ENCODE measurements at places on chromosomes 3 and 15.
A peak's percentile ranks its signal among the peaks of the same experiment; 100 is the strongest.

- DNase-seq = no peak
These were observed 6.6 kb downstream of the CBLB start for GRCh38 chr3:105862217-105862616.

- DNase-seq = peak; percentile 75
These were observed 42.7 kb upstream of the PRICKLE2 start for GRCh38 chr3:64267721-64268604.

DNA sequence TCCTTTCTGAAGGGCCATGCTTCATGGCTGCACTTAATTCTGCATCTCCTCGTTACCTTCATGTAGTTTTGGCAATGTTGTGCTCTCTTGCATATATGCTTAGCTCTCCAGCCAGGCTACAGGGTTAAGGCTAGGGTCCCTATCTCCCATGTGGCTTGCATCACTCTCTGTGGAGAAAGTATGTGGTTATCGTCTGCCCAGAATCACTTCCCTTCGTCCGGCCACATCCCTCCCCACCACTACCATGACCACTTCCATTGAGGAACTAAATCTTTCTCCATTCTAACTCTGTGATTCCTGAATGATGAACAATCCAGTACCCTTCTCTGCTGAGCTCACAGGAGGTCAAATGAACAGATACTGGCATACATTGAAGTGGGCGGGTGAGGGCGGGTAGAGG is 34.0 kb downstream of the WWTR1 start:
- DNase-seq = no peak

DNA sequence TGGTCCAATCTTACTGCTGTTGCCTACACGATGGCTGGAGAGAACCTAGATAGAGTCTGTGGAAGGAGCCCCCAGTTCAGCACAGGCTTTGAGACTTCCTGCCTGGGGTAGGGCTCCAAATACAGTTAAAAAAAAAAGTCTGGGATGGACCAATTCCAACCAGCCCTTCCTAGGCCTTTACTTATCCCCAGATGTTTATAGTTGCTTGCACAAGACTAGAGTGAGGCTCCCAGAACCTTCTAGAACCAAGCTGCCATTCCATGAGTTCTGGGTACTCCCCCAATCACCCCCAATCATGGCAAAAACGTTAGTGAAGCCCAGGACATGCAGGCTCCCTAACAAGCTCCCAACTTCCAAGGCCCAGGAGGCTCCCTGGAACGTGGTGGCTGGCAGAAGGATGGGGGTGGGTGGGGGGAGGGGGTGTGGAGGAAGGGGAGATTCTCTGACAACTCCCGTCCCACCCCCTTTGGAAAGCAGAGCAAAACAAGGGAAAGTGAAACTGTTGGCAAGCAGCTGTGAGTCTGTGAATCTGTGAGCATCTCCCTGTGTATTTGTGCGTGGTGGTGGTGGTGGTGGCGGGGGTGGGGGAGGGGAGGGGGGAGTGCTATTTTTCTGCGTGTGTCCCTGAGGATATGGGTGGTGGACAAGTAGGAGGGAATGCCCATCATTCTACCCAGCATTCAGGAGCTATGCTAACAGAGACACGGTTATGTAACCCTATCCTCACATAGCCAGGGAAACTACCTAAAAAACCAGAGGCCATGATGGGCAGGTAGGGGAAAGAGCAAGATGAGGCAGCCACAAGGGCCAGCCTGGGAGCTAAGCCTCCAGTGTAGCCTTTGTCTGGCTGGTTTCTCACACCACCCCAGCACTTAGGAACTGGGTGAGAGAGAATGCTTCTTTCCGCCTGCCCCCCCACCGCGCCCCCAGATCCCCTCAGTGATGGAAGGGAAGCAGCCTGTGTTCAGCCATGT is 2.0 kb downstream of the MST1R start:
- no peak for DNase-seq

DNA sequence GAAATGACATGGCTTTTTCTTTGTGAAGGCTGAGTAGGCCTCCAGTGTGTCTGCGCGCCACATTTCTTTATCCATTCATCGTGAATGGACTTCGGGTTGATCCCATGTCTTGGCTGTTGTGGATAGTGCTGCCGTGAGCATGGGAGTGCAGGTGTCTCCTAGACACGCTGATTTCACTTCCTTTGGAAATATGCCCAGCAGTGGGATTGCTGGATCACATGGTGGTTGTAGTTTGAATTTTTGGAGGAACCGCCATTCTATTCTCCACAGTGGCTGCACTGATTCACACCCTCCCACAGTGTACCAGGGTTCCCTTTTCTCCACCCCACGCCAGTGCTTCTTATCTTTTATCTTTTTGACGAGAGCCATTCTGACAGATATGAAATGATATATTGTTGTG is 171.7 kb downstream of the NSMCE3 start:
- DNase-seq = peak; percentile 7

GRCh38 chr3:127747066-127747465 is 74.3 kb downstream of the ABTB1 start:
- DNase-seq = peak; percentile 20

- peak; percentile 80 for DNase-seq
These were observed 842 bp downstream of the PCCB start for GRCh38 chr3:136250903-136251460.

GRCh38 chr3:79258479-79258878 is 509.3 kb downstream of the ROBO1 start:
- no peak for DNase-seq

DNA sequence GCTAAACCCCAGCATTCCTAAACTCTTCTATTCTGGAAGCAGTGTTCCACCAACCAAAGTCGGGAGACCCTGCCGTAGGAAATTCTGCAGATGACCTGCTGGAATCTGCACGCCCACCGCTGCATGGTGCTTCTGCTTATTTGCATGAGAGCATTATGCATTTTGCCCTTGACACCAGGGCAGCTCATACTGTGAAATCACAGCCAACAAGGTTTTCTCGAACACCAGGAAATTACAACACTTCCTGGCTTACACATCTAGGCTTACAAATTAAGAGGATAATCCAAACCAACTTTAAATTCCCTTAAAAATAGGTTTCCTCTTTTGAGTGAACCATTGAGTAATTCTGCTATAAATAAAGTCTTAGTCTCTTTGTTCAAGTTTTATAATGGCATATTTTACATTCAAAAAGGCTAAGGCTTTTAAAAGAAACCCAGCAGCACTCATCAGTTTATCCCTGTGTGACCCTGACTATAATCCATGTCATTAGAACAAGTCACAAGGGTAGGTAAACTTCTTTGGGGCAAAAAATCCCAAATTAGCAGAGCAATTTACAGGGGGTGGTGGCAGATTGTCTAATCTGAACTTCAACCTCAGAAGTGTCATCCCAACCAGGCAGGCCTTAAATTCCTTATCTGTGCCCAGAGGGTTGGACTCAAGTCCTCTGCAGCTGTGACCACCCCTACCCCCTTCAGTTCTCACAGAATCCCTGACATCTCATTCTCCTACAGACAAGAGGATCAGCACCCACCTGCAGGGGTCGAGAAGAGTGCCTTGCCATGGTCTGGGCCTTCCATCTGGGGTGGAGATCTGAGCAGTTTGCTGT is 33.5 kb upstream of the RBP1 start:
- no peak for DNase-seq

GRCh38 chr3:50278123-50278879 is 586 bp upstream of the LSMEM2 start:
- no peak for DNase-seq

DNA sequence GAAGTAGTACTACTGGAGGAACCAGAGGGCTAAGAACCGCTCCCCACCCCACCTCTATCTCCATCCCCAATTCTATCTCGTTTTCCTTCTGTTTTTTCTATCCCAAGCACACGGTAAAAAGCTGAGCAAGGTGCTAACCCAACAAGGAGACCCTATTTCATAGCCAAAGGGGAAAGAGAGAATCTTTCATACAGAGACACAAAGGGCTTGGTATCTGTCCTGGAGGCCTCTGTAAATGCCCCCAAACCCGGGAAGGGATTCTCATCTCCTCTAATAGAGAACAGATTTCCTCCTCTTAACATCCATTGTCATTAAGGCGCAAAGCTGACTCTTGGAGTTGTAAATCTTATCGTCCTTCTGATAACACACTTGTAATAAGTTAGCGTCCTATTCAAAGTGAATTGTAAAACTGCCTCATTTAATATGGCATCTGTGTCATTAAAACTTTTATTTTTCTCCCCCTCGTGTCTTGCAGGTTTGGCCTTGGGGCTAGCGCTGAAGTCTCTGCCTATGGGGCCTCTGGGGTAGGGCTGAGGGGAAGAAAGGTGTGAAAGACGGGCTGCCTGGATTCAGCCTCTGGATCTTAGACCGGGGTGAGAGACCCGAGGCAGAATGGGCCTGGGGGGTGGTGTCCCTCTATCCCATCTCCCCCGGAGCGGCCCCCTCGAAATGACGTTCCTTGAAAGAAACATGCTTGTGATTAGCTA is 12.1 kb downstream of the NR2F2 start:
- DNase-seq = no peak

- DNase-seq = no peak
These were observed 12.9 kb downstream of the IQCH start for GRCh38 chr15:67267440-67267839.

- no peak for DNase-seq
These were observed 363.5 kb downstream of the FOXP1 start for GRCh38 chr3:71219744-71220638.

DNA sequence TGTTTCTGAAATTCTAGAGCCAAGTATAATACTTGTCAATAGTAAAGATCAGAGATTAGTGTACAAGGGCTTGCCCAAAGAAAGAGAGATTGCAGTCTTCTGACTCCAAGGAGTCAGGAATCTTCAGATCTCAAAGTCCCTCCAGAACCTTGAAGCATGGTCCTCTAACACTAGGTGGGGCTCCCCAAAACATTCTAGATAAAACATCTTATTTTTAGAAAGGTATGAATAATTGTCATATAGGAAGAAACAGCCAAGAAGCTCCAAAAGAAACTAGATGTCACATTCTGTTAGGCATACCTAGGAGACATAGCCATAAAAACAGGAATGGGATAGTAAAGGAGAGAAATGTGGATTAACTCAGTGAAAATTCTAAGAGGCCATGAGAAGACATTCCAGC is 10.7 kb downstream of the MUC13 start:
- no peak for DNase-seq

- no peak for DNase-seq
These were observed 287.0 kb downstream of the MEX3B start for GRCh38 chr15:81758818-81759284.

GRCh38 chr3:99286266-99286845 is 352.0 kb upstream of the COL8A1 start:
- no peak for DNase-seq

DNA sequence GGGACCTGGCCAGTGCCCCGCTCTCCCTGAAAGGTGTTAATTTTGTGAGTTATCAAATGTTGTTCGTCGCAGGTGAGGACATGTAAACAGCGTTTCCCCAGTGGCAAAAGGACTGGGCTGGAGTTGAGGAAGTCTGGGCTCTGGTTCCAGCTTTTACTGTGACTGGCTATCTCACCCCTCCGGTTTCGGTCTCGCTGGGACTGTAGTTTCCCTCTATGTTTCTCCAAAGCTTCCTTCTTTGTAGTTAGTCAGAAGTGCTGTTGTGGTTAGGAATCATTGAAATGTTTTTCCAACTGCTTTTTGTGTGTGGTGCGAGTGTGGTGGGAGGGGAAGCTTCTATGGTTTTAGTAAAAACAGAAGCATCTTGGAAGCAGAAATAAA is 990 bp upstream of the CLDN1 start:
- no peak for DNase-seq

- DNase-seq = no peak
These were observed 397.0 kb upstream of the WNT5A start for GRCh38 chr3:55884066-55884465.

- no peak for DNase-seq
These were observed 265.6 kb upstream of the DCBLD2 start for GRCh38 chr3:99167071-99167470.

DNA sequence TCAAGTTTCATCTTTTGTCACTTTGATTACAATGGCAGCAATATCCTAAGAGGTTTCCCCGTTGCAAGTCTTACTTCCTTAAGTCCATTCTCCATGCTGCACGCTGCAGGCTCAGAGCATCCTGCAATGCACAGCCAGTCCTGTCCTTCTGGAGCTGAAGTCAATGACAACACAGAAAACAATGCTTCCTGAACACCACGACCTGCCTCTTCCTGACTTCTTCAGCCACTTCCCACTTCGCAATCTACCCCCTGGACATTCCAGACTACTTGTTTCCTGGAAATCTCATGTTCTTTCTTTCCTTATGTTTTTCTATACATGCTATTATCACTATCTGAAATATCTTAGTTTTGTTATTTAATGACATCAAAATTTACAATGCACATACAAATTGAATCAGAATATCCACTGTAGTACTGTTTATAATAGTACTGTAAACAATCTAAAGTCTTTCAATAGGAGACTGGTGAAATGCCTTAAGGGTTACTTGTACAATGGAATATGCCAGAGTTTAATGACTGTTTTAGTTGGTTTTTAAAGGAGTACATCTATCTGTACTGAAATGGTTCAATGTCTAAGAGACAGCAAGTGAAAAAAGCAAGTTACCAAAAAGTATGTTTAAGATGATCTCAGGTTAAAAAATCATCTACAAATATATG is 113.7 kb upstream of the PRTG start:
- DNase-seq = no peak

DNA sequence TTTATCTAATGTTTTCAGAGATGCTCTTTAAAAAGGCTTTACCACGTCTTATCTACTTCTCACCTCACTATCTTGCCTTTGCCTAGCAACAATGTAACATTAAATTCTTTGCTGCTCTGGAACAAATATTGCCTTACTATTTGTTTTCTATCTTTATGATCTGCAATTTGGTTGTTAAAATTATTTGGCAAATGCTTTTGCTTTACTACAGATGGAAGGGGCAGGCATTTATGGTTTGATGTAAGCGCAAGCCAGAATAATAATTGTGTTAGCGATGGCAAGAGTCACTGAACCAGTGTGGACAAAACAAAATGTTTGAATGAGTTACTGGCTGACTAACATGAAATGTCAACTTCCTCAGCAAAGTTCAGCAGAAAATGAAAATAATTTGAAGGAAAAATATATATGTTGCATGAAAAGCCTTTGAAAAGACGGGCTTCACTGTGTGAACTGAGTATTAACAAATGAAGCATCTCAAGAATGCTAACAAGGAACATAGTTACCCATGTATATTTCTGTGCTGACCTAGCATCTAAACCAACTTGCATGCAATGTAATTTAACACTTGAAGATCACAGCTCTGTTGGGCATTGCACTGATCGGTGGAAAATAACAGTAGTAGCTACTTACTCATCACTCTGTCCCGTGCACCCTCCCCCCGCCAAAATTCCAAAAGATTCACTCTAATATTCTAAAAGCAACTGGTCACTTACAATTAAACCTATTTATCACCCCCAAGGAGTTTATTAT is 454.0 kb upstream of the ARHGEF26 start:
- DNase-seq = no peak

DNA sequence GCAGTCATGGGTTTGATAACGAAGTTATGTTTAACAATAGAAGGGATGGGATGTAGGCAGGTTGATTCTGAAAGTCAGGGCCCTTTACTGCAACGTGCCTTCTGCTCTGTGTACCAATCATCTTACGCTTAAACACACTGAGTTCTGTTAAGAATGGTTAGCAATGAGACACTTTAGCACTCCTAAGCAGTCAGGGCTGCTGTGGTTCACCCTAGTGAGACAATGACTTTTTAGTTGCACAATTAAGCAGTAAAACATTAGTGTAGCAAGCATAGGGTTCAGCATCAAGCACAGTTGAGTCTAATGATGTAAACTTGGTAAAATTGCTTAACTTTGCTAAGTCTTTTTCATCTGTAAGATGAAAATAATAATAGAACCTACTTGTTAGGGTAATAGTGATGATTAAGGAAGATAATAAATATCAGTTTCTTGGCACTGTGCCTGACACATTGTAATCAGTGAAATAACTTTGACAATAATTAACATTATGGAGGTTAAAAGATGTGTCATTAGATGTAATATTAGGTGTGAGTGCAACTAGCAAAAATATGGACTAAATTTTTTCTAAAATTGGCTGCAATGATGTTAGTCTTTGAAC is 484.2 kb upstream of the THBS1 start:
- DNase-seq = no peak
